ENCODE measurements at places on chromosomes 2 and 18.

- DNase-seq = no peak
Observed at GRCh38 chr2:42359965-42360483, 993 bp downstream of the COX7A2L start.

DNA sequence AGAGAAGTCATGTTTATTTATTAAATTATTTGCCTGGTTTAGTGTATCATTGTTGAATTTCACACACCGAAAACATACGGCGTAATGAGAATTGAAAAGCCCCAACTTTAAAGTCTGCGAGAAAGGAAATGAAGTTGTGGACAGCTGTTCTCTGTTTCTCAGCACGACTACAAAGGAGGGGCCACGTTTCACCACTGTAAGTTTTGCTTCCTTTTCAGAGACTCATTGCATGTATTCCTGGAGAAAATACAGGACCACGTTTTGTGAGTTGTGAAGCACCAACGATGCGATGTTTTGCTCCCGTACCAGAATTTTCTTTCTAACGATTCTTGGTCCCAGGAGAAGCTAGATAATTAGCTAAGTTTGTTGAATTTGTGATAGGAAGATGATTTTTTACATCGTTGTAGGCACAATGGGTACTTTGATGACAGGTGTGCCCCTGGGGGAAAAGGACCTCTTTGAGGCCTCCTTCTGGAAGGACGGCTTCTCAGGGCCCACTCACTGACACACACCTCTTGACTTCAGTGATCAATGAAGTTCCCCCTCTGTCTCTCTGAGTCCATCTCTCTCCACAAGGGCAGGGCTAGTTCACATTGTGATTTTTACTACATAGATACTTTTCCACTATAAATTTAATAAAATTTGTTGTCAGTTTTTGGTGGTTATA is 23.7 kb upstream of the ACKR3 start:
- no peak for DNase-seq

GRCh38 chr2:27863146-27863545 is 27.0 kb downstream of the RBKS start:
- no peak for DNase-seq

DNA sequence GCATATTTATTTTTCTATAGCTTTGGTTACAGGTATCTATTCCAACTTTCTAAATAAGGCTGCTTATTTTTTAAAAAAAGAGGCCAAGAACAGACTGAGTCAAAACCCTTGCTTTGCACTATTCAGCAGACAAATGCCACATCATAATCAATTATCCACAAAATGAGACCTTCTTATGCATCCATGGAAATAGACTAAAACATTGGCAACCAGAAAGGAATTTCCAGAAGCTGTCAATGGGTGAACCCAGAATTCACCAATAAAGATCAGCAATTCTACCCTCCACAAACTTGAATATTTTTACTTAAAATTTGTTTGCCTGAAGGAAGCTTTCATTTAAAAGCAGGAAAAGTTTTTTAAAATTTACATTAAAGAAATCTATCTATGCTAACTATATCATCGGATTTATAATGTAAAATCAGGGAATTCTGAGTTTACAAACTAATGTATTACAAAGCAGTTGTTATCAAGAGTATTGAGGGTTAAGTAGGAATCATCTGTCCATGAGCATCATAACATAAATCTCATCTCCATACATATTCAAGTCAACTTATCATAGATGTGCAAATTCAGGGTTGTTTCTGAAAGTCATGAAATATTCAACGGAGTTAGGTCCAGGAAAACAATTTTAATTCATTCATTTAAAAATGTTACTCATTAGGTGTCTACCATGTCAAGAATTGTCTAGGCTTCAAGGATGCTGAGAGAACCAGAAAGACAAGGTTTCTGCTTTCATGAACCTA is 548.0 kb downstream of the SATB2 start:
- no peak for DNase-seq

- no peak for DNase-seq
Observed at GRCh38 chr2:131043199-131044074, 49.8 kb downstream of the FAM168B start.

- peak; percentile 85 for DNase-seq
Observed at GRCh38 chr2:161090411-161090810, 69.8 kb upstream of the TANK start.

- no peak for DNase-seq
Observed at GRCh38 chr2:100981011-100981410, 21.1 kb upstream of the RPL31 start.

DNA sequence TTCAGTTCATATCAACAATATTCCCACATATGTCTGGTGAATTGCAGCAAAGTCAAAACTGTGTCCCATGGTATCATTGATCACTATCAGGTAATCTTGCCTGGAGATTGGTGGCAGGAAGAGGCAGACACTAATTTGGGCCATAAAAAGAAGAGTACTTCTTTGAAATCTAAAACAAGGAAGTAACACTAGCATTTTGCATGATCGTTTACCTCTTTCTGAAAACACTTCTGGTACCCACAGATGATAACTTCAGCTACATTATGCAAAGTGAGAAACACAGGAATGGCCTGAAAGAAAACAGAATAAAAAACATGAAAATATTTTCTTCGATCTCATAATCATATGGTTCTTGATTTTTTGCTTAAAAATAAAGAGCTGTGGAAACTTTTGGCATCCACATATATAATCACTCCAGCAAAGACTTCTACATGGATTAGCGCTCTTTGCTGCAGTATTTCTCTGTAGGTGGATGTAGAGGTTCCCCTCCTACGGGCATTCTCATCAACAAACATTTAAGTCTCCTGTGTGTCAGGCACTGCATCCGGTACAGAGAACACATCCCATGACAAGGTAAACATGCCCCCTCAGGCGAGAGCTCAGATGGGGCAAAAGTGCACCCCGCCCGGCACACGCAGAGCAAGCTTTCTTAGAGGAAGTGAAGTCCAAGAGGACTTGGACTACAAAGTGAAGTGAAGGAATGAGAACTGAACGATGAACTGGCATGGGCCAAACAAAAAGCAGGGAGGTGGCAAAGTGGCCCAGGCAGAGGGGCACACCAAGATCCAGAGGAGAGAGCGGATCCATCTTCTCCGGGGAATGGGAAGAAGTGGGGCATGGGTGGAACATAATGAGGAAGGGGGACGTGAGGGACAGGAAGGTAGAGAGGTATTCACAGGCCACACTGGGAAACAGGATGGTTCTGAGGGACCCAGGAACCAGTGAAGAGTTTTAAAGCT is 68.0 kb upstream of the RIOK3 start:
- DNase-seq = no peak

- no peak for DNase-seq
Observed at GRCh38 chr2:55865096-55865835, 58.3 kb downstream of the EFEMP1 start.

GRCh38 chr2:220293966-220294365 is 666.5 kb downstream of the SLC4A3 start:
- DNase-seq = no peak

DNA sequence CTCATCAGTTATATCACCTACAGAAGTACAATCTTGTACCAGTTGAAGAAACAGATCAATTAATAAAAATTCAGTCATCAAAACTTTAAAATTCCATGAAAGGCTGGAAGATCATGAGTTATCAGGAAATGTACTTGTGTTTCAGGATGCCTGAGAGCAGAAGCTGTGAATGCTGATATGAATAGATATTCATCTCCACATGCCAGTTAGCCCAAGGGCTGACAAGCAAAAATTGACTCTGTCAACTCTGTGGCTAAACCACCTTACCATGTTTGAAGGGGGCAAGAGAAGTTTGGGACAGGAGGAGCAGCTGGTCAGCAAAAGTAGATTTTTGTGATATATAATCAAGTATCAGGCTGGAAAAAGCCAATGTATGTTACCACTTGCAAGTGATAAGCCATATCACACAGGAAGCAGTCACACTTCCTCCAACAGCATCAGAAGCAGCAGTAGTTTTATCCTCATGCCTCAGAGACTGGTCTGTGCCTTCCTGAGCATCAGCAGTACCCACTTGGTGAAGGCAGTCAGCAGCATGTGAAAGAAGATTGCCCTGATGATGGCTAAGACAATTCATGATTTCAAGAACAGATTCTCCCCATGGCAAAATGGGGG is 328.2 kb upstream of the CNTNAP5 start:
- DNase-seq = no peak

DNA sequence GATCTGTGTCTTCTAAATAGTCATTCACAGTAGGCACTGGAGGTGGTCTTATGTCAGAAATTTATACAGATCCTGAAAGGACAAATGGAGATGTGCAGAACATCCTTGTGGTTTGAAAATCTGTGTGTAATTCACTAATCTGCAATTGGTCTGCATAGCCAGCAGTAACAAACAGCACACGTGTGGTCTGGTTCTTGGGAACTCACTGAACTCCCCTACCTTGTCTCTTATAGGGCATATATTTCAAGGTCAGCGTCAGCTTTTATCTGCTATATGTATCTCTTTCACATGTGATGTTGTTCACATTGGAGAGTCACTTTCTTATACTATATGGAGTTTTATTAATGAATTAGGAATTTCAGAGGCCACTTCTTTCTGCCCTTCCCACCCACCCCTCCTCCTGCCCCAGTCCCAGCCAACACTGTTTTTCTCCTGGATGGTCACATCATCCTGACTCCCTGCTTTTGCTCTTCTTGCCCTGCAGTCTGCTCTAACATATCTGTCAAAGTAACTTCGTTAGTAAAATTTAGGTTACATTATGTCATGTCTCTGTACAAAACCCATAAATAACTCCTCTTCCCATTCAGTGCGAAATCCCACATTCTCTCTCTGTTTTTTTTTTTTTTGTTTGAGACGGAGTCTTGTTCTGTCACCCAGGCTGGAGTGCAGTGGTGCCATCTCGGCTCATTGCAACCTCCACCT is 35.4 kb upstream of the CABYR start:
- no peak for DNase-seq

- DNase-seq = no peak
Observed at GRCh38 chr18:51248685-51249084, 51.2 kb upstream of the MEX3C start.

DNA sequence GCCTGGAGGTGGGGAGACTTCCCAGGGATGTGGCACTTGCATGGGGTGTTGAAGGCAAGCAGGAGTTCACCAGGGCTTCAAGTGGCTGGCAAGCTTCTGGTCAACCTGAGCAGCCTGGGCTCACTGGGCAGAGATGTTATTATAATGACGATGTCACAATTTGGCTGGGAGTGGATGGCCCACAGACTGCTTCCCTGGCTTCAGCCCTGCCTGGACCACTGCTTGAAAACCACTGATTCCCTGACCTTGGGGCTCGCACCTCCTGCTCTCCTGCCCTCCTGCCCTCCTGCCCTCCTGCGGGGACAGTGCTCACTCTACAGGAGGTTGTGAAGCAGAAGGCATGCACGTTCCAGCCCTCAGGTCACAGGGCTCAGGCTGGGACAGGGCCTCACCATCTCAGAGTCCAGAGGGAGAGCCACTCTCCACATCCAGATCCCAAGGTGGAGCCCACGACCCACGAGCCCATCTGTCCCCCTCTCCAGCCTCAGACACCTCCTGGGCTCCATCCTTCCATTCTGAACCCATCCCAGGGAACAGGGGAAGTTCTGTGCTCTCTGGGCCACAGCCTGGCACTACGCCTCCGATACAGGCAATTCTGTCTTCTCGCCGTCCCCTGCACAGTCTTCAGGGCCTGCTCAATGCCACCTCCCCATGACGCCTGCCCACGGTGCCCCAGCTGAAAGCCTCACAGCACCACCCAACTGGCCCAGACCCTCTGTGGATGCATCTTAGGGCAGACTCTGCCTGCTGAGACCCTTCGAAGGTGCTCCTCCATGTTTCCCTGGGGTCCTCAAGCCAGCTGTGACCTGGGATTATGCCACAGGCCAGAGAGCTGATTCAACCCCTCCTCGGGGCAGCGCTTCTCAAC is 241.6 kb upstream of the RAB6C start:
- DNase-seq = no peak

DNA sequence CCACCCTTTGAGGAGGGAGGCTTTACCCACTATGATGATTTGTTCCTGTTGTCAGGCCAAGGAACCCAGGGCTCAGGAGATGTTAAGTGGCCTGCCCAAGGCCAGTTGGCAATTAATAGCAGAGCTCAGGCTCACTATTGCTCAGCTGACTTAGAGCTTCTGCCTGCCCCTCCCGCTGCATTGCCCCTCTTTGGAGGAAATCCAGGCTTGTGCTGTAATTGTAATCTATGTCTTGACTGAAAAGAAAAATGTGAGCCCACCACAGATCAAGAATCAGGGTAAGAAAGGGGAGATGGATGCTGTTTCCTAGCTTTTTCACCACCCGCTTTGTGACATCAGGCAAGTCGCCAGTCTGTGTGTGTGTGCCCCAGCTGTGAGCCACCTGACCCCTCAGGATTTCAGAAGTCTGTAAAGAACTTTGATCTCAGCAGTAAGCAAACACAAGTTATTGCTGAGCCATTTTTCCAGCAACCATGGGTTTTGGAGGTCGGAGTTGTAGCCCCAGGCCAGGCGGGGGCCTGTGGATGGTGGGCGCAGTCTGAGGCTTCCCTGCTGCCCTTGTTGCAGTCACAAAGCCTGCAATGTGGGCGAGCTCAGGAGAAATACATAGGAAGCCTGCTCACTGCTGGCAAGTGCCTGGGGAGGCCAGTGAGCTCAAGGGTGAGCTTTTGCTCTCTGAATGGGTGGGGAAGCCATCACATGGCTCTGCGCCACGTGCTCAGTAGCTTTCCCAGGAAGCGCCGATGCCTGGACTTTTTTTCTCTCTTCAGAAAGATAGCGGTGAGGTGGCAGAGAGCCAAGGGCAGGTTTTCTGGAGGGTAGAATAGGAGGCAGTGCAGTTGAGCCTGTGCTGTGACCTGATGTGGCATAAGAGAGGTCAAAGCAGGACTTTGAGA is 6.1 kb downstream of the CABLES1 start:
- no peak for DNase-seq

- no peak for DNase-seq
Observed at GRCh38 chr2:113976277-113976928, 86.5 kb downstream of the ACTR3 start.

GRCh38 chr2:55861733-55862132 is 61.8 kb downstream of the EFEMP1 start:
- DNase-seq = no peak

Data from pulmonary artery endothelial cell (primary cell).